Astrocyte (in vitro differentiated cells and primary cell): ENCODE measurements at places on chromosomes 12 and 14. TPM values are rescaled to one million over a fixed set of nuclear protein-coding genes. Genes with fewer than 3 reads are reported as not detected.

ANO2 gene
- total RNA-seq = 0.17 and 0.93 TPM in 2 replicates

ARPC3 gene
- total RNA-seq = 315 and 316 TPM in 2 replicates

RHEBL1 gene
- 1.3 and 1.9 TPM in 2 replicates for total RNA-seq

DLK1 gene
- 1.3 and 2.7 TPM in 2 replicates for total RNA-seq

TOMM20L gene
- not detected in 2 replicates for total RNA-seq

CLEC2D gene
- 3.2 and 4.7 TPM in 2 replicates for total RNA-seq

MGP gene
- not detected in 2 replicates for total RNA-seq

SMCO2 gene
- 0.32 and 0.46 TPM in 2 replicates for total RNA-seq

PEX5 gene
- 21.5 and 22.5 TPM in 2 replicates for total RNA-seq

OLR1 gene
- total RNA-seq = 0.96 and 0.98 TPM in 2 replicates

C12orf60 gene
- 1.7 and 2.0 TPM in 2 replicates for total RNA-seq

KRT85 gene
- total RNA-seq = not detected in 2 replicates

SLCO1B1 gene
- total RNA-seq = not detected in 2 replicates

LRP10 gene
- total RNA-seq = 142 and 157 TPM in 2 replicates

RFC5 gene
- 4.6 and 5.8 TPM in 2 replicates for total RNA-seq

PSMA6 gene
- 210 and 225 TPM in 2 replicates for total RNA-seq

SPTB gene
- 0.32 and 0.43 TPM in 2 replicates for total RNA-seq

C1QL4 gene
- total RNA-seq = 0.09 TPM in 1 of 2 replicates, not detected in the other

FGF6 gene
- not detected in 2 replicates for total RNA-seq

LBHD2 gene
- not detected in 2 replicates for total RNA-seq

KRT75 gene
- total RNA-seq = not detected in 2 replicates

LHX5 gene
- total RNA-seq = 0.25 TPM in 1 of 2 replicates, not detected in the other

MRPL52 gene
- 169 and 182 TPM in 2 replicates for total RNA-seq

MIP gene
- not detected in 2 replicates for total RNA-seq

TSPAN19 gene
- not detected in 2 replicates for total RNA-seq

FGD4 gene
- 16.2 and 18.7 TPM in 2 replicates for total RNA-seq

NUDT14 gene
- total RNA-seq = 11.9 and 17.5 TPM in 2 replicates

GLI1 gene
- 5.8 and 6.8 TPM in 2 replicates for total RNA-seq

DDN gene
- 0.50 and 0.55 TPM in 2 replicates for total RNA-seq

P2RX2 gene
- total RNA-seq = not detected in 2 replicates

RNF212B gene
- total RNA-seq = not detected in 2 replicates

CLEC12A gene
- not detected in 2 replicates for total RNA-seq

TTC6 gene
- total RNA-seq = not detected in 2 replicates

NFATC4 gene
- 61.9 and 73.9 TPM in 2 replicates for total RNA-seq

NOPCHAP1 gene
- 22.3 and 26.8 TPM in 2 replicates for total RNA-seq

FAM177A1 gene
- 94.8 and 99.0 TPM in 2 replicates for total RNA-seq

ASB2 gene
- 0.25 TPM in 1 of 2 replicates, not detected in the other for total RNA-seq

TMEM119 gene
- 0.91 and 1.8 TPM in 2 replicates for total RNA-seq

GNS gene
- 106 and 109 TPM in 2 replicates for total RNA-seq

MYF6 gene
- total RNA-seq = not detected in 2 replicates

IL26 gene
- not detected in 2 replicates for total RNA-seq
